Thyroid gland (tissue), 4 donors: ENCODE measurements at places on chromosomes 12 and 14. TPM values are rescaled to one million over a fixed set of nuclear protein-coding genes. Genes with fewer than 3 reads are reported as not detected.

Gene USP44
- 7.6 TPM for total RNA-seq

DNA sequence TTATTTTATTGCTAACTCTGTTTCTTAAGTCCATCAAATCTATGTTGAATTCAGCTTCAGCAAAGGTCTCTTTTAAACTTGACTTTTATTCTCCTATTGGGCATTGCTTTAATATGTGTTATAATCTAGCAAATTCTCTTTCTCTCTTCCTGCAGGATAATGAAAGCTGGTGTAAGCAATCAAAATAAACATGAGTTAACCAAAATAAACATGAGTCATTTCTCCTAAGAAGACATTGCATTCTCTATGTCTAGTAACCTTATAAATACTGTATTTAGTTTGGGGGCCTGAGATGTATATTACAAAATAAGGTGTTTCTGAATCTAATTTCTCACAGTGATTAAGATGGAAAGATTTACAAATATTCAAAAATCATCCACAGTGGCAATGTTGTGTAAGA lies 739.1 kb upstream of the ATXN7L3B start:
- H3K27me3 ChIP-seq, result no peaks in the 10 kb centered on the region
- no peak overlapping the region for H3K4me3 ChIP-seq
- DNase-seq, result no peak
- H3K4me1 ChIP-seq, result no peaks in the 10 kb centered on the region
- no peak overlapping the region for H3K27ac ChIP-seq

GRCh38 chr14:23640524-23641141 lies 4.5 kb downstream of the DHRS2 start:
- DNase-seq, result peak; percentile 20
- H3K4me3 ChIP-seq, result no peak overlapping the region
- H3K27ac ChIP-seq, result no peak overlapping the region
- no peaks in the 10 kb centered on the region for H3K27me3 ChIP-seq
- no peaks in the 10 kb centered on the region for H3K36me3 ChIP-seq
- no peaks in the 10 kb centered on the region for H3K4me1 ChIP-seq

GRCh38 chr14:76727384-76727783 lies 33.9 kb upstream of the VASH1 start:
- H3K27me3 ChIP-seq, result no peaks in the 10 kb centered on the region
- no peaks in the 10 kb centered on the region for H3K4me1 ChIP-seq
- DNase-seq, result no peak
- H3K27ac ChIP-seq, result no peak overlapping the region
- no peaks in the 10 kb centered on the region for H3K36me3 ChIP-seq

- no peaks in the 10 kb centered on the region for H3K36me3 ChIP-seq
- H3K4me3 ChIP-seq, result no peak overlapping the region
- H3K4me1 ChIP-seq, result peaks cover 13% of the 10 kb centered on the region
- no peak overlapping the region for H3K27ac ChIP-seq
Observed at GRCh38 chr12:131060011-131060703, 106.5 kb downstream of the ADGRD1 start.

DNA sequence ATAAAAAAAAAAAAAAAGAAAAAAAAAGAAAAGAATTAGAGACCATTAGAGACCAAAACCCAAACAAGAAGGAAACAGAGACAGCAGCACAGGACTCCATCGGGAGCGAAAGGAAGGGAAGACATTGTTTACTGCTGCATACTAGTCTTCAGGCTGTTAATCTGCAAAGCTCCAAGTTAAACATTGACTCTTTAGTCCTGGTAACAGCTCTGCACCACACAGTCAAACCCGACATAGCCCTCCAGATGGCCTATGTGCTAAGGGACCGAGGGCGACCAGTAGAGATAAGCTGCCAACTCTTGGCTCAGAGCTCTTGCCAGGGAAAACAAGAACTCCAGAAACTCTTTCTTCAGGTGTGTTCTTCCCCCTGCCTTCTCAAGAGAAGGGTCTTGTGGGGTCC lies 7.8 kb downstream of the P2RX4 start:
- no peak for DNase-seq
- no peaks in the 10 kb centered on the region for H3K27me3 ChIP-seq
- H3K4me1 ChIP-seq, result no peaks in the 10 kb centered on the region
- no peak overlapping the region for H3K27ac ChIP-seq

GRCh38 chr12:6182279-6182898 lies 17.8 kb upstream of the CD9 start:
- no peaks in the 10 kb centered on the region for H3K27me3 ChIP-seq
- H3K36me3 ChIP-seq, result no peaks in the 10 kb centered on the region
- no peak overlapping the region for H3K4me3 ChIP-seq
- H3K4me1 ChIP-seq, result peaks cover 40% of the 10 kb centered on the region
- H3K27ac ChIP-seq, result peak overlapping the region; percentile 72
